ENCODE measurements at places on chromosomes 4 and X. TPM values are rescaled to one million over a fixed set of nuclear protein-coding genes. Genes with fewer than 3 reads are reported as not detected.

DNA sequence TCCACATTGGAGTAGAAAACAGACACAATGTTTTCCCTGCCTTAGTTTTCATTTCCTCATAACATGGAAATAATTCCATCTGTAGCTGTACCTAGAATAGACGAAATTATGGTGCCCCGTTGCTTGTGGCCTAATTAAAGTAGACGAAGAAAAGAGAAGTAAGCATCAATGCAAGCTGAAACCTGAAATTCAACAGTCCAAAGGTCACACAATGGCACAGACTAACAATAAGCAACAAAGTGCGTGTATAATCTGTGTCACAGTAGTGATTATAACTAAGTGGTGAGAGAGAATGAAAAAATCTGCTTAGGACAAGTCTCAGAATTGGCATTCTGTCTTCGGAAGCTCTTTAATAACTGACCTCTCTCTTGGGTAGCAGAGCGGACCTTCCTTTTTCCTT, 24.3 kb downstream of the MAGEB17 start:
- H3K27me3 ChIP-seq: no peaks in the 10 kb centered on the region
- H3K4me1 ChIP-seq: no peaks in the 10 kb centered on the region
- no peak overlapping the region for H3K27ac ChIP-seq
- no peak overlapping the region for H3K4me3 ChIP-seq
- no peaks in the 10 kb centered on the region for H3K36me3 ChIP-seq

DNA sequence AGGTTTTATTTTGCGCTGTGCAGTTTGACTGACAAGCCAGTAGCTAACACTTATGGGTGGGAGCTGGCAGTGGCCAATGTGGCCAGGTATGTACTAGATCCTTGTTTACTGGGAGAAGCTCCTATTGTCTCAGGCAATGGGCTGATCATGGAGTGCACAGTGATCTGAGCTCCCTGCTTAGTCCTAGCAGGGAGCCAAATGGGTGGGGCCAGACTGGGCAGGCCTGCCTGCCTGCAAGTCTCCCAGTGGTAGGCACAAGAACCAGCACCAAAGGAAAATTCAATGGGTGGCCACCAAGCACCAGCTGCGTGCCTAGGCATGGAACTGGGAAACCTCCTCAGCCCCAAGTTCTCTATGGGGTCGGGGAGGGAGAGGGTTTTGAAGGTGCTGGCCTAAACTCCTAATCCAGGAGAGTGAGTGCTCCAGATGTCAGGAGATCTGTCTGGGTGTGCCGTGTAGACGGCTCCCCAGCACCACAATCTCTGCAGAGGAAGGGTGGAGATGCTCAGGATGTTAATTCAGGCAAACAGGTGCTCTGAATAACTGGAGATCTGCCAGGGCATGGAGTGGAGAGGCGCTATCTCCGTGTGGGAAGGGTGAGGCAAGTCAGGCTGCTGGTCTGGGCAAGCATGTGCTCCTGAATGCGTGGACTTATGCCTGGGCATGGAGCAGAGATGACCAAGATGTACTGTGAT, 48.2 kb downstream of the SPCS3 start:
- H3K4me1 ChIP-seq: no peaks in the 10 kb centered on the region
- no peaks in the 10 kb centered on the region for H3K36me3 ChIP-seq
- DNase-seq: no peak
- no peak overlapping the region for H3K27ac ChIP-seq
- H3K27me3 ChIP-seq: no peaks in the 10 kb centered on the region
- H3K4me3 ChIP-seq: no peak overlapping the region

DNA sequence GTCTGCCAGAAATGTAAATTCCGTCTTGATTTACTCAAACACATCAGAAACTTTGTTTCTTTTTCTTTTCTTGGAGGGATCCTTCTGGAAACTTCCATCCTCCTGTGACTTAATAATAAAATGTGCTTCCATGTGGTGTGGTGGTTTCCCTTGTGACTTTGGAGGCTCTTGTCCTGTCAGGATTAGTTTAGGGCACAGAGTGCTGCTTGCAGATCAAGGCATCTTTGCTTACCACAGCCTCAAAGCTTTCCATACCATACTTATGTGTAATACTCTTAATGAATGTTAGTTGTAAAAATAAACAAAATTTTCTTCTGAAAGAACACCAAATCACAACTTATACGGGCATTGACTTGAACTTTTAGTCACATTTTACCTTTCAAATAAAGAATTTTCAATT, 27.4 kb downstream of the GBA3 start:
- no peak overlapping the region for H3K27ac ChIP-seq
- DNase-seq: no peak
- no peaks in the 10 kb centered on the region for H3K27me3 ChIP-seq
- H3K4me3 ChIP-seq: no peak overlapping the region
- no peaks in the 10 kb centered on the region for H3K4me1 ChIP-seq
- H3K36me3 ChIP-seq: no peaks in the 10 kb centered on the region

DNA sequence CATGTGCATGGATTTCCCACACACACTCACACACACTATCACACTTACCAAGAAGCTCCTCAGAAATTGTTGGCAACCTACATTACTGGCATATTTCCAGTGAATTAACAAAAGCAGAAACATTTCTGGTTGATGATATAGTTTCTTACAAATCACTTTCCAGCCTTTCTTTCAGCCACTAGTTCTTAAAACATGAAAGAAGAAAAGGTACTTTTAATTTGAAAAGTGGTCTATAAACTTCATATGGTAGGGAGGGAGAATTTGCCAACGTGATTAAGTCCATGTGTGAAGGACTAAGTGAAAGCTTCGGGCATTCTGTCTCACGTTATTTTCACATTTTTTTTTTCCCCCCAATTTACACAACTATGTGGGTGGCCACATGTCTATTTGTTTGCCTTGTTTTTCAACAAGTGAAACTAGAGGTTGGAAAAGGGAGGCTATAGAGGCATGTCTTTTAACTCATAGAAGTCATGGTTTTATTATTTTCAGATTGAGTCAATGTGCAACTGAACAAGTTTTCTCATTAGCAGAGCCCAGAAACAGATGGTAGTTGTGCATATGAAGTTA, 832.1 kb upstream of the INTU start:
- no peak for DNase-seq
- no peaks in the 10 kb centered on the region for H3K4me1 ChIP-seq
- no peak overlapping the region for H3K27ac ChIP-seq
- H3K36me3 ChIP-seq: no peaks in the 10 kb centered on the region
- no peak overlapping the region for H3K4me3 ChIP-seq

- DNase-seq: no peak
- H3K36me3 ChIP-seq: no peaks in the 10 kb centered on the region
- no peak overlapping the region for H3K27ac ChIP-seq
- no peaks in the 10 kb centered on the region for H3K4me1 ChIP-seq
- no peak overlapping the region for H3K4me3 ChIP-seq
- H3K27me3 ChIP-seq: no peaks in the 10 kb centered on the region
These were observed 43.3 kb downstream of the FGFBP1 start for GRCh38 chr4:15894921-15895916.

GRCh38 chr4:7384003-7384928, 50.5 kb downstream of the PSAPL1 start:
- H3K4me3 ChIP-seq: no peak overlapping the region
- H3K36me3 ChIP-seq: no peaks in the 10 kb centered on the region
- no peak for DNase-seq
- no peak overlapping the region for H3K27ac ChIP-seq
- H3K4me1 ChIP-seq: peaks cover 11% of the 10 kb centered on the region

GRCh38 chr4:169948271-169948670, 77.9 kb downstream of the MFAP3L start:
- H3K27me3 ChIP-seq: no peaks in the 10 kb centered on the region
- H3K36me3 ChIP-seq: no peaks in the 10 kb centered on the region
- DNase-seq: no peak
- no peak overlapping the region for H3K4me3 ChIP-seq
- no peaks in the 10 kb centered on the region for H3K4me1 ChIP-seq
- H3K27ac ChIP-seq: no peak overlapping the region

DNA sequence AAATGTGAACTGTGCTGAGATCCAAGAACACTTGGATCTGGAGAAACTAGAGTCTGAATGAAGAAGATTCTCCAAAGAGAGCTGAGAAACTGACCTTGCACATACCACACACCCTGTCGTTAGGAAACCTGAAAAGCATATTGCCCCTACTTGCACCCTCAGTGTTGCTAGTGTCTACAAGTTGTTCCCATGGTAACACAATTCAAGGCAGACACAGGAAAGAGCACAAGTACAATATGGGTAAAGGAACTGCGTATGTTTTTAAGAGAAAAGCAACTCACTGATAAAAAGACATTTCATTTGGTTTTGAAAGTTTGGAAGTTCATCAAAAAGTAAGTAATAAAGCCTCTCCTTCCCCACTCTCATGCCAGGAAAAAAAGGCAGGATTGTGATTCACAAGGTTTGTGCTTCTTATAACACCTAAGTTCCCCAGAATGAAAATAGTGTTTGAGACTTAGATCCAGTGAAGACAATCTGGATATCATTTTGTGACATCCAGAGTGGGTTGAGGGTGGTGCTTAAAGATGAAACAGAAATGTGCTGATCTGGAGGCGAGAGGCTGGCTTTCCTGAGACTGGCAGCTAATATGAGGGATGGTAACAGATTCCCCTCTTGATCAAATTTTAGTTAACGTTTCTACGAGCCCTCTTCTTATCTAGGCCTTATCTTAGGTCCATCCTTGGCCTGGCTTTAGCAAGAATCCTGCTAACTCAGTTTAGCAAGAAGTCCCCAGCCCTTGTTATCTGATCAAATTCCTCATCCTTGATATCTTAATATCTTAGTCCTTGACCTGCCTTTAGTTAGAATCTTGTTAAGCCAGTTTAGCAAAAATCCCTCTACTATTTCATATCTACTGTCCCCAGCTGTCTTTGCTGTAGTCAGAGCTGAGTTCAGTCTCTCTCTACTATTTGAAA, 42.3 kb downstream of the NIPAL1 start:
- no peak for DNase-seq
- H3K36me3 ChIP-seq: no peaks in the 10 kb centered on the region
- no peak overlapping the region for H3K27ac ChIP-seq
- no peak overlapping the region for H3K4me3 ChIP-seq
- no peaks in the 10 kb centered on the region for H3K4me1 ChIP-seq
- no peaks in the 10 kb centered on the region for H3K27me3 ChIP-seq

- H3K27me3 ChIP-seq: no peaks in the 10 kb centered on the region
- peak within 1 kb of the TSS; percentile 29 for H3K27ac ChIP-seq
- DNase-seq: peak; percentile 65
These were observed at the start of gene ENPEP for GRCh38 chr4:110475881-110476818. Gene ENPEP (plus strand): TSS chr4:110476155. CDS start chr4:110476415, 260 bp downstream.

DNA sequence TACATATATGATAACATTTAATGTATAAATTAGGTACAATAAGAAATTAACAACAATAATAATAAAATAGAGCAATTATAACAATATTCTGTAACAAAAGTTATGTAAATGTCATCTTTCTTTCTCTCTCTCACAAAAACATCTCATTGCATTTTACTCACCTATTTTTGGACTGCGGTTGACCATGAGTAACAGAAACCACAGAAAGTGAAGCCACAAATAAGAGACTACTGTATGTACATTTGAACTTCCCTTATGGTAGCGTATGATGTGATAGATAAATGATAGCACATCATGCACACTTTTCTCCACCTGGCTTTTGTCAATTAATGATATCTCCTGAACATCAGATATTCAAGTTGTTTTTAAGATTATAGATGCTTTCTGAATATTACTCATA, 80.5 kb downstream of the HNRNPD start:
- H3K27me3 ChIP-seq: no peaks in the 10 kb centered on the region
- H3K4me1 ChIP-seq: no peaks in the 10 kb centered on the region
- H3K4me3 ChIP-seq: no peak overlapping the region
- H3K36me3 ChIP-seq: no peaks in the 10 kb centered on the region
- no peak for DNase-seq

DNA sequence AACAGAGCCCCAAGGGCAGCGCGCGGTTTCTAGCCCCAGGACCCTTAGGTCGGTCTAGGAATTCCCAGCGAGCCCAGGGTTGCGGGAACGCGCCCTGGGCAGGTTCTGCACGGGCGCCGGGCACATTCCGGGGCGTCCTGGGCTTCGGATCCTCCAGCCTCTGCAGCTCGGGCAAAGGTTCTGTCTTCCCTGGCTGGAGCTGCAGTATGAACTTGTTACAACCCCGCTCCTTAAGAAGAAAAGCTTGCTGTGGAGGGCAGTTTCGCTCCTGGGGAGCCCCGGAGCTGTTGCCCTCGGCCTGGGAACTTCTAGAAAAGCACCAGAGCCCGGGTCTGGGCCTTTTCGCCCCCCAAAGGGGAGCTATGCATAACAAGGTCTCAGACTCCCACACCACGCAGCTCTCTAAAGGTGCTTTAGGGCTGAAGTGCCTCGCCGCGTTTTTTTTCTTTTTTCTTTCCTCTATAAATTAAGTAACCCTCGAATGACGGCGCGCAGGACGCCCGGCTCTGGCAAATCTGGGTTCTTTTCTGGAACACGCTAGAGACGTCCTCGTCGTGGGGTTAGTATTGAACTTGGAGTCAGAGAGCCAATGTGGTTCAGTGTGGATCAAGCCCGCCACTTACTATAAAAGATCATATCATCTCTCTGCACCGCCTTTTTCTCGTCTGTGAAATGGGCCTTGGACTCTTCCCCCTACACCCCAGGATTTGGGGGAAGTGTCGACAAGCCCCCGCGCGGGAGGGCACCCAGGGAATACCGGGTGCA, 5.7 kb downstream of the MSX1 start:
- no peak overlapping the region for H3K27ac ChIP-seq
- no peak for DNase-seq
- H3K36me3 ChIP-seq: no peaks in the 10 kb centered on the region
- H3K4me1 ChIP-seq: peaks cover 52% of the 10 kb centered on the region
- peaks cover 98% of the 10 kb centered on the region for H3K27me3 ChIP-seq

DNA sequence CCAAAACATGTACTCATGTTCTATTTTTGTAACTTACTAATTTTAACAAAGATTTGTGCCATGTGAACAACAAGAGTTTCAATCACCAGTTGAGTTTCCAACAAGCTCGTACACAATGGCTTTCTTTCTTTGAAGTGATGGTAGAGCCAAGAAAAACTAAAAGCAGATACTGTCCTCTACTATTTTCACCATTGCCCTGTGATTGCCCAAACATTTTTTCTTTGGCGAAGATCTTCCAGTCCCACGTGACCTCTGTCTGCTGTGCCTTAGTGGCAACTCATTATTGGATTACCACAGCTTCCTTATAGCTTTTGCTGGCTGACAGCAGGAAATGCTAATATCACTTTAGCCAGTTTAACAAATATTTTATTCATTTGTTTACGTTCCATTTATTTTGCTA, 1147.1 kb downstream of the STIM2 start:
- no peak for DNase-seq
- no peaks in the 10 kb centered on the region for H3K27me3 ChIP-seq
- H3K4me1 ChIP-seq: no peaks in the 10 kb centered on the region
- no peak overlapping the region for H3K4me3 ChIP-seq
- no peak overlapping the region for H3K27ac ChIP-seq

GRCh38 chr4:72817012-72817411, 248.0 kb upstream of the ADAMTS3 start:
- no peaks in the 10 kb centered on the region for H3K27me3 ChIP-seq
- no peaks in the 10 kb centered on the region for H3K4me1 ChIP-seq
- no peak overlapping the region for H3K27ac ChIP-seq
- no peak for DNase-seq
- H3K36me3 ChIP-seq: no peaks in the 10 kb centered on the region
- no peak overlapping the region for H3K4me3 ChIP-seq

GRCh38 chr4:113404841-113405240, 355.4 kb downstream of the ANK2 start:
- no peak overlapping the region for H3K4me3 ChIP-seq
- H3K36me3 ChIP-seq: no peaks in the 10 kb centered on the region
- no peak overlapping the region for H3K27ac ChIP-seq
- no peak for DNase-seq
- H3K4me1 ChIP-seq: no peaks in the 10 kb centered on the region

The TMEM156 gene
- total RNA-seq: not detected

The VEGFC gene
- 4.3 TPM for total RNA-seq

The F8A1 gene
- total RNA-seq: not detected

The EIF2S3 gene
- total RNA-seq: 143 TPM
